ENCODE measurements at places on chromosomes 11 and 22.

DNA sequence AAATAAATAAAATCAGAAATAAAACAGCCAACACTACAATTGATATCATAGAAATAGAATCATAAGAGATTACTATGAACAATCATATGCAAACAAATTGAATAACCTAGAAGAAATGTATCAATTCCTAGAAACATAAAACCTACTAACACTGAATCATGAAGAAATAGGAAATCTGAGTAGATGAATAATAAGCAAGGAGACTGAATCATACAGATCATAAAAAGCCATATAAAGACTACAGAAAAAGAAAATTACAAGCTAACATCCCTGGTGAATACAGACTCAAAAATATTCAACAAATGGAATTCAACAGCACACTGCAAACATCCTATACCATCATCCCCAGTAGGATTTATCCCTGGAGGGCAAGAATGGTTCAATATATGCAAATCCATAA, 135.6 kb downstream of the SBF2 start:
- no peak for DNase-seq

DNA sequence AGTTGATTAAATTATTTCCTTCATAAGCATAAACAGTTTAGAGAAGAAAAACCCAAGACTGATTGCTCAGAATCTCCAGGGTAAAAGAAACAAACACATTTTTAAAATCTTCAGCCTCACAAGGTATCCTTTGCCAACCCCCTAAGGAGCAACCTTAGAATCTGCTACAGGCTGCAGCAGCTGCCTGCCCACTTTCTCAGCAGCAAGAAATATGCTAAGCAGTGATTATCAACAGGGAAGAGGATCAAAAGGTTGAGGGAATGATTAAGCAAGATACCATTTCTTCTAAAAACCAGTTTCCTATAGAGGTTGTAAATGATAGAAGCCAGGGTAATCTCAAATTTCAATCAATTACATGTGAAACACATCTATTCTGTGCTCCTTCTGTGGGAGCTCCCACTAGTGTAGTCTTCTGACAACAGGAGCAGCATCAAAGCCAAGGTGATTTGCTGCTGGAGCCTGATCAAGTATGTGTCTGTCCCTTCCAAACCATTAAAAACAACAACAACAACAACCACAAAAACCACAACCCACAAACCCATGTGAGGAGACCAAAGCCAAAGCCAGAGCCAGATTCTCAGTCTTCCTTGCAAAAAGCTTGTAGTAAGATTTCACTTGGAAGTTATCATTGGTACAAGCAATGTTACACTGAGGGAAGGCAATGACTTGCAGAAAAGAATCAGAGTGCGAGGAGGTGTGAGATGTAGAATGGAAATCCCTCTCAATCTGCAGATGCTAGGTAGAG, 761.2 kb downstream of the DLG2 start:
- no peak for DNase-seq

DNA sequence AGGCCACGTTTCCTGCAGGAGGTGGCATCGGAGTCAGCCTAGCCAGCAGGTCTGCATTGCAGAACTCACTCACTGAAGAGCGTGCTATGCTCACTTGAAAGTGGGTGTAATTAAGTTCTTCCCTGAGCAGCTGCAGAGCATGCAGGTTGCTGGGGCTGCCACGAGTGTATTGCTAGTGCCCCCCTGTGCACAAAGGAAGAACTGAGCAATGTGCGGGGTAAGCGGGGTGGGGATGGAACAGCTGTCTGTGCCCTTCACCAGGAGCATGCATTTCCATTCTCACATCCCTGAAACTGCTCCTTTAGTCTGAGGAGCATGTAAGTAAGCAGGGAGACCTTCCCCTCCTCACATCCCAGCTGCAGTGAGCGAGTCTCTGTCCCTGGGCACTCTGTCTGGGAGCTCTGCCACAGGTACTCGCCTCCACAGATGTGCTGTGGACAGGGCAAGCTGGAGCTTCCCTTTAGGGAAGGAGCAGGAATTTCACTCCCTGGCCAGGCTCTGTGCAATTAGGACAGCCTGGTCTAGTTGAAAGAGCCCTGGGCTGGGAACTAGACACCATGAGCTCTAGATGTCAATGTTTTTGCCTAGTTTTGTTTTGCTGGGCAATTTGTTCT, 1031.8 kb downstream of the NTM start:
- DNase-seq = no peak

DNA sequence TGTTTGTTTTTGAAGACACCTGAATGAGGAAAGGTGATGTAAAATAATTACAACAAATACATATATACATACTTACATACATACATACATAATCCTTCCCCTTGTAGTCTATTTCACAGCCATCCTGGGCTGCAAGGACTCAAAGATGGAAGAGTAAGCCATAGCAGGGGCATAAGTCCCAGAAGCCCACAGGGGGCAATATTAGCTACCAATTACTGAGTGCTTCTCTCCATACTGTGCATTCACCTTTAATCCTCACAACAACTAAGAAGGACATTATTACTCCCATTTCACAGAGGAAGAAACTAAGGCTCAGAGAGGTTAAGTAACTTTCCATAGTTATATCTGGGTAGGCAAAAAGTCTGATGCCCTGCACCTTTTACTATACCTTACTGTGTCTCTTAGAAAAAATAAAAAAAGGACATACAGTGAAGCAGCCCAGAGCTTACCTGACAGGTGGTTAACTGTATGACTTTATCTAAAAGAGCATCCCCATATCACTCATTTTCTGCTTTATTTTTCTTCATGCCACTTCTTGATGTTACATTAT, 2.7 kb downstream of the SERGEF start:
- DNase-seq = no peak

GRCh38 chr22:49156662-49157285, 670.9 kb downstream of the BRD1 start:
- no peak for DNase-seq

DNA sequence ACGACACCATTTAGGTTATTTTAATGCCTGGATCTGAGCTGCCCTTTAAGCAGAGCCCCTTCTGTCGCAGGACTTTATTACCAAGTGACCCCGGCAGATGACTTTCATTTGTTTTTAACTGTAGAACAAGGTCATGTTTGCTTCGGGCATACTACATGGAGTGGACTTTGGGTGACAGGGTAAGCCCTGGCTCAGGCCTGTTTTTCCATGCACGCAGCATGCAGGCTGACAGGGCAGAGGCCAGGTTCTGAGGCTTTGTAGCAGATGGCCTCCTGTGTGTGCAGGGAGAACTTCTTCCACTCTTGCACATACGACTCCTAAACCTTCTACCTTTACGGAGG, 50.5 kb downstream of the SNX19 start:
- DNase-seq = no peak

DNA sequence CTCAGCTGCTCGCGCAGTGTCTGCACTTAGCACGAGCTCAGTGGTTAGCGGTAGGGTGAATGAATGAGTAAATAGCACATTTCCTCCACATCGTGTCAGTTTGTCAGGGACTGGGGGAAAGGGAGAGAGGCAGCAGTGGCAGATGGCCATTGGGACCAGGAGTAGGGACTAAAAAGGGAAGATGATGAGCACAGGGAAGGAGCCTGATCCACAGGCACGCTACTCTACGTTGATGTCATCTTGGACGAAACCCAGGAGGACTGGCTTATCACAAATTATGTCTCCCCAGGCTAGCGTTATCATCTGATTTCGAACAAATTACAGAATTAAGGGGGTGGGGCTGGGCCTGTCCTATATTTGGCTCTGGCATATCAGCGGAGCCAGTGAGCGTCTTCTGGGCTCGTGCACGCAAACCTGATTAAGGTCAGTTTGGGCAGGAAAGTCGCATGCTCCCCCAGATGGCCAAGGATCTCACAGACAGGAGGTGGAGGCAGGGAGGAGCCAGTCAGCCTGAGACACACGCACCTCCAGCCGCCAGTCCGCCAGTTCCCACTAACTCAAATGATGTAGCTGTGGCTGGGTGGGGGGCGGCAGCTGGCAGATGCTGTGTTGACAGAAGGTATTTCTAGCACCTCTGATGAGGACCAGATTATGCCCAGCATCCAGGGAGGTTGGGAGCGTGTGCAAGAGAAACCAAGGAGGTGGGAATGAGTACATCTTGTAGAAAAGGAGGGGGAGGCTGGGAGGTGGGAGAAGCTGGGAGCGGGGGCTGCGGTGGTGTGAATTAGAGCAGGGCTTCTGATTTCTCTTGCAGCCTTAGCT, 97.4 kb upstream of the PRDM11 start:
- DNase-seq = no peak

DNA sequence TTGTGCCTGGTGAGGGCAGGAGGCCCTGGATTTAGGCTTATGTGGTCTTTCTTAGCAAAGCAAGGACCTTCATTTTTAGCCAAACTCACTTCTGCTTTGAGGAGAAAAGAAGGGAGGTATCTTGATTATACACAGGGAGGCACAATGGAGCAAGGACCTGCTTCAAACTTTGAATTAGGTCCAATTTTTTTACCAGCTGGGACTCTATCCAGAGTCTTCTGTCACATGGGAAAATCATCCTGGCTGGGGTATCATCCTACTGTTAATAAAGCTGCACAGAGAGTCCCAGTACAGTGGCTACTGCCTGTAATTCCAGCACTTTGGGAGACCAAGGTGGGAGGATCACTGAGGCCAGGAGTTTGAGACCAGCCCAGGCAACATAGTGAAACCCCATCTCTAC, 87.8 kb downstream of the CWC15 start:
- DNase-seq = no peak

DNA sequence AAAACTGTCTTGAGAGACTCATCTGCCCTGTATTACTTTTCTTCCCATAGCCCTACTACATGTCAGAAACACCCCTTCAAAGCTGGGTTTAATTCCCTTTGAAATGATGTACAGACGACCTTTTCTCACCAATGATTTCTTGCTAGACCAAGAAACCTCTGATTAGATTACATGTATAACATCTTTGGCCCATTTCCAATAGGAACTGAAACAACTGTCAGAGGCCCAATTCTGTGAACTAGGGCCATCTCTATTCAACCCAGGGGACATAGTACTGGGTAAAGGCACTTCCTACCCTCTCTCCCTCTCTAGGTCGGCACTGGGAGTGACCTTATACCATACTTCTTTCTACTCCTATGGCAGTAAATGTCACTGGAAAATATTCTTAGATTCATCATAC, 19.4 kb downstream of the NPAT start:
- DNase-seq = no peak

DNA sequence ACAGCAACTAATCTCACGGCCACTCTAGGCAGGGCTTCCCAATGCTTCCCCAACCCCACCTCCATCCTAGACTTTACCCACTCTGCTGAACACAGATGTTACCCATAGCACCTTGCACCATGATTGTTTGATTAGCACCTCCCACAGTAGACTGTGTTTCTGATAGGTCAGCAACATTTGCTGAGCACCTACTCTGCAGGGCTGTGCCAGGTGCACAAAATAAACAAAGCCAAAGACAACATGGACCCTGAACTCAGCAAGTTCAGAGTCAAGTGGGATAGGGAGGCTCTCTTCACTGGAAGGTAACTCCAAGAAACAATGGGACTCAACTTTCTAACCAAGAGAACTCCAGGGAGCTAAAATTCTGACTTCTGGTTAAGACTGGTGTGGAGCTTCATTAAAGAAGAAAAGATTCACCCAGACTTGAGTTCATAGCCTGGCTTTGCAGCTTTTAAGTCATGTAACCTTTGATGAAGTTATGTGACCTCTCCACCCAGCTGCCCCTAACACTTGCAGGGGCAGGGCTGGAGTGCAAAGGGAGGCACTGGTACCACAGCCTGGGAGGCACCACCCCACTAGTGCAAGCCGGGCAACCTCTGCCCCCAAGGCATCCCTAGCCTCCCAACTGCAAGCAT, 6.7 kb upstream of the RTN4RL2 start:
- no peak for DNase-seq

GRCh38 chr22:26494506-26494905, 10.8 kb downstream of the SRRD start:
- no peak for DNase-seq

- DNase-seq = no peak
Measured at GRCh38 chr11:15896530-15896929, 459.8 kb downstream of the SOX6 start.

DNA sequence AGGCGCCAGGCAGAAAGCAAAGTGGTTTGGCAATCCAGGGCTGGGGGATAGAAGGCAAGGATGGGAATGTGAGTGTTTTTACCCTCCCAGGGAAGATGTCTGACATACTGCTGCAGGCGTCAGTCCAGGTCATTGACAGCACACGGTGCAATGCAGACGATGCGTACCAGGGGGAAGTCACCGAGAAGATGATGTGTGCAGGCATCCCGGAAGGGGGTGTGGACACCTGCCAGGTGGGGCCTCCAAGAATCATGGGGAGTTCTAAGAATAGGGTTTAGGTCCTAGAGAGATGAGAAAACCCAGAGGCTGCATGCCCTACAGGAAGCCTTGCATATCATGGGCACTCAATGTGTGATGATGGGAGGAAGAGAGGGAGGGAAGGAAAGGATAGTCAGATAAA, 28.3 kb upstream of the SMIM35 start:
- no peak for DNase-seq

GRCh38 chr11:113967361-113967760, 7.5 kb upstream of the HTR3A start:
- no peak for DNase-seq

DNA sequence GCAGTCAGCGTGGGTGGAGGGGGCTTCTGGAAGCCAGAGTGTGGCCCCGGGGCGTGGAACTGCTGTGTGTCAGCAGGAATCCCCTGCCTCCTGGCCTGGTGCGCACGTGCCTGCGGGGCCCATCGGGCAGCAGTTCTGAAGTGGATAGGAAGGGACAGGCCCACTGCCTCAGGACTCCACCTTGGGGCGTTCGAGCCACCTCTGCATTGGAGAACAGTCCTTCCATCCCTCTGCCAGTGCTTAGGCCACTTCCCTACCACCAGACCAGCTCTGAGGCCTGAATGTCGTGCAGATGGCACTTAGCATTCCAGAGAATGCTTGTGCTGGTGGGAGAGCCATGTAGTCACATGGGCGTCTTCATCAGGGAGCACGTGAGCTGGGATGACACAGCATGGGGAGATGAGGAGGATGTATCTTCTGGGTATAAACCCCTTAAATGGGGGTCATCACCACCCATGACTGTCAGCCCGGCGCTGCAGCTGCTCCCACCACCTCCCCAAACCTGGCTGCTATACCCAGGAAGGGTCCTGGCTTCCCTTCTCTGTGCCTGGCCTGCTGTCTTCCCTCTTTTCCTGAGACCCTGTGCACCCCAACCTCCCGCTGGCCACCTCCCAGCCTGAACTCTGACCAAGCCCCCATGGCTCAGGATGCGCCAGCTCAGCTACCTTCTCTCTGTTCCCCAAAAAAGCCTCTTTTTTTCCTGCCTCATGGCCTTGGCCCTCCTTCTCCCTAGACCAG, 9.7 kb downstream of the INCENP start:
- DNase-seq = no peak

DNA sequence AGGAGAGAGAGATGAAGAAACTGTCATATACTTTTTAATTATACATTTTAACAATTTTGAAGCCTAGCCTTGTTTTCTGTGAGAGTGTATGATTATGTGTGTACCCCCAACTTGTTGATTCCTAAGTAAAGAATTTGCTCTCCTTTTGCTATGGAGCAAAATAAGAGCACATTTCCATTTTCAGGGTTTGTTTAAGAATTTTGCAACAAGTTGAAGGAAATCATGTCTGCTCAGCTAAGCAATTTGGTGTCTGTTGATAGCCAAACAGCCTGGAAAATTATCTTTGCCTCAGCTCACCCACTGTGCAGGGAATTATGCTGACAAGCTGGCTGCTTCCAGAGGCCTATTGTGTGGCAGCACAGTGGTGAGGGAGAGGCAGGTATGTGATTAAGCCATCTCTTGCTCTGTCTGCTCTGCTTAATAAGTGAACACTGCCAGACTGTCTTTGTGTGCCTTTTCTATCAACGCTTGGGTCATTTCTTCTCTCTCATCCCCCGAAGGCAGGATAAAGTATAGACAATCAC, 135.1 kb upstream of the TTC12 start:
- DNase-seq = no peak

- peak; percentile 50 for DNase-seq
Measured at GRCh38 chr11:12674936-12675696, 895 bp downstream of the TEAD1 start.

GRCh38 chr22:46079093-46079860, 71.0 kb upstream of the PPARA start:
- peak; percentile 39 for DNase-seq
